ENCODE measurements at places on chromosomes 4 and X. TPM values are rescaled to one million over a fixed set of nuclear protein-coding genes. Genes with fewer than 3 reads are reported as not detected.

Gene HMGN5
- 0.98 TPM for total RNA-seq

Gene LETM1
- total RNA-seq, result 67.5 TPM

Gene TMEM33
- 44.4 TPM for total RNA-seq

Gene IQCM
- not detected for total RNA-seq
